ENCODE measurements at places on chromosomes 5 and 9. TPM values are rescaled to one million over a fixed set of nuclear protein-coding genes. Genes with fewer than 3 reads are reported as not detected.

DNA sequence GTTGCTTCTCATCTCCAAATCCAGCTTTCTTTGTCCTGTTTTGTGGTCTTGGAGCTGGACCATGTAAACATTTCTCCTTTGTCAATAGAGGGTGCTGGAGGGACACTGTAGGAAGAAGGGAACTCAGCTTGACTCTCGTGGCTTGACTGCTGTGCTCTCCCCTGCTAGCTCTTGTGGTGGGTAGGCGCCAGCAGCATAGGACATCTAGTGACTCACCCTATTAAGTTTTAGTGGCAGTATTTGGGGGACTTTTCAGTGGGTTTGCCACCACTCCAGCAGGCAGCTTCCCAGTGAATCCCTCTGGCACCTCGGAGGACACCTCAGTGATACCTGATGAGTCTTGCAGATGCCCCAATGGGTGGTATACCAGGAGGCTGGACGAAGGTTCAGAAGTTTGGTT, 97.8 kb downstream of the TSSK1B start:
- no peak overlapping the region for H3K4me3 ChIP-seq
- DNase-seq: peak; percentile 78
- peaks cover 8% of the 10 kb centered on the region for H3K4me1 ChIP-seq
- H3K27ac ChIP-seq: no peak overlapping the region

The LSM11 gene
- polyA plus RNA-seq: 2.5 TPM

- no peak overlapping the region for H3K27ac ChIP-seq
- no peaks in the 10 kb centered on the region for H3K4me1 ChIP-seq
- DNase-seq: no peak
- no peaks in the 10 kb centered on the region for H3K27me3 ChIP-seq
- peaks cover 2% of the 10 kb centered on the region for H3K36me3 ChIP-seq
These were observed 14.4 kb upstream of the PAIP1 start for GRCh38 chr5:43571237-43571636.

GRCh38 chr9:112793213-112793810, 42.8 kb downstream of the SNX30 start:
- H3K4me1 ChIP-seq: no peaks in the 10 kb centered on the region
- no peak overlapping the region for H3K27ac ChIP-seq
- H3K4me3 ChIP-seq: no peak overlapping the region

DNA sequence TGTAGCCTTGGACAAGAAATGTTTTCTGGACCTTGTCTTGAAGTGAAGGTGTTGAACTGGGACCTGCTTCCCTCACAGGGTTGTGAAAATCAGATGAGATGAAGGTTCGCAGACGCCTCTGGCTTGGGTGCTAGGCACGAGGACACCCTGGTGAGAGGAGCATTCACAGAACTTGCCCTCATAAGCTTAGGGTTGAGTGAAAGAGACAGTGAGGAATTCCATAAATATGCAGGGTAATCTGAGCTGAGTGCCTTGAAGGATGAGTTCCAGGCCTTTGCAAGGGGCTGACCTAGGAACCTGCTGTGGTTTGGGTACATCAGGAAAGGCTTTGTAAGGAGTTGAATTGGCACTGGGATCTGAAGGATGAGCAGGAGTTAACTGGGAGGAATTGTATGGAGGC, 75.7 kb upstream of the SAP30L start:
- no peak overlapping the region for H3K27ac ChIP-seq
- DNase-seq: no peak
- H3K4me1 ChIP-seq: peaks cover 50% of the 10 kb centered on the region

DNA sequence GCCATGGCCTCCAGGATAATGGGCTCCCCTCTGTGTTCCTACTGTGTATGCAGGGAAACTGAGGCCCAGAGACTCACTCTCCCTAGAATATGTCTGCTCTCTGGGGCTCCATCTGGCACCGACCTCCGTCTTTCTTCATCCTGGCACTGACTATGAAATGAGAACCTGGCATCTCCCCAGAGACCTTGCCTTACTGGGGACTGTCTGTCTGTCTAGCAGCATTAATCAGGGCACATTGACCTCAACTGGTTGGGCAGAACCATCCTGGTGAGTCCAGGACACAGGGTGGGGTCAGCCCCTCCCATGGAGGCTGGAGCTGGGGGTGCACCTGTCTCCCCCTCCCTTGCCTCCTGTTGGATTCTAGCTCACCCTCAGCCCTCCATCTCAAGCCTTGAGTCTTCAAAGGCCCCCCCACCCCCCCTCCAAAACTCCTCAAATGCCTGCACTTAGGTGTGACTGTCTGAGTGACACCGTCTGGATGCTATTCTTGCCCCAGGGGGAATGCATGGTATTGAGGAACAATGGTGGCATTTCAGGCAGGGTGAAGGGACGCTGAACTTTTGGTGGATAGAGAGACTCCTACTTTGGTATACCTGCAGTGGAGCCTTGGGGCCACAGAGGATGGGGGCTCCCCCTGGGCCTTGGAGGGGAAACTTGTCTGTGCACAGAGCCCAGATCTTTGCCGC, 12.8 kb upstream of the PITX1 start:
- no peaks in the 10 kb centered on the region for H3K36me3 ChIP-seq
- no peak overlapping the region for H3K4me3 ChIP-seq
- H3K27me3 ChIP-seq: peaks cover 85% of the 10 kb centered on the region
- DNase-seq: no peak
- no peak overlapping the region for H3K27ac ChIP-seq

DNA sequence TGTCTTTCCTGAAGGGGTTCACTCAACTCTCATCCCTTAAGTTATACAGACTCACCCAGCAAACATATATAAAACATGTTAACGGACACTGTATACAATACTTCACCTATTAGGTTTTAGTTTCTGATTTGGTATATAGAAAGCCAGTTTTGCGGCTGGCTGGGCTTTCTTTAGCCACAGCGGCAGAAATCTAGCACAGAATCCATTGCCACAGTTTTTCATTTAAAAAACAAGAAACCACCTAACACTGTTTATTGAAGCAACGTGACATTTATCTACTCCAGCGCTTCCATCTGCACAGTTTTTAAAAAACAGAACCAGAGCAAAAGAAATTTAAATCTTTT, 67.3 kb downstream of the SNX30 start:
- no peaks in the 10 kb centered on the region for H3K4me1 ChIP-seq
- H3K27ac ChIP-seq: no peak overlapping the region
- H3K36me3 ChIP-seq: no peaks in the 10 kb centered on the region
- no peaks in the 10 kb centered on the region for H3K27me3 ChIP-seq
- DNase-seq: no peak
- H3K4me3 ChIP-seq: no peak overlapping the region

- peak; percentile 53 for DNase-seq
- no peaks in the 10 kb centered on the region for H3K27me3 ChIP-seq
- H3K27ac ChIP-seq: peak overlapping the region; percentile 94
- peak overlapping the region; percentile 87 for H3K4me3 ChIP-seq
- peaks cover 54% of the 10 kb centered on the region for H3K4me1 ChIP-seq
These were observed 190.7 kb downstream of the CD180 start for GRCh38 chr5:67005737-67006499.

- no peaks in the 10 kb centered on the region for H3K4me1 ChIP-seq
- H3K4me3 ChIP-seq: no peak overlapping the region
- DNase-seq: no peak
- no peaks in the 10 kb centered on the region for H3K36me3 ChIP-seq
These were observed 96.4 kb upstream of the TAF11L2 start for GRCh38 chr5:17401470-17402288.

The ZFAND5 gene
- 57.8 TPM for polyA plus RNA-seq

- H3K4me1 ChIP-seq: peaks cover 20% of the 10 kb centered on the region
- peak; percentile 65 for DNase-seq
- no peak overlapping the region for H3K4me3 ChIP-seq
- H3K36me3 ChIP-seq: no peaks in the 10 kb centered on the region
These were observed 31.6 kb downstream of the ADAM19 start for GRCh38 chr5:157543825-157544622.

GRCh38 chr5:137344723-137345322, 154.3 kb downstream of the SPOCK1 start:
- H3K4me3 ChIP-seq: no peak overlapping the region
- peak overlapping the region; percentile 7 for H3K27ac ChIP-seq
- DNase-seq: peak; percentile 76
- H3K4me1 ChIP-seq: peaks cover 55% of the 10 kb centered on the region
- no peaks in the 10 kb centered on the region for H3K36me3 ChIP-seq

The ROPN1L gene
- 0.13 TPM for polyA plus RNA-seq

The OBP2B gene
- polyA plus RNA-seq: not detected

DNA sequence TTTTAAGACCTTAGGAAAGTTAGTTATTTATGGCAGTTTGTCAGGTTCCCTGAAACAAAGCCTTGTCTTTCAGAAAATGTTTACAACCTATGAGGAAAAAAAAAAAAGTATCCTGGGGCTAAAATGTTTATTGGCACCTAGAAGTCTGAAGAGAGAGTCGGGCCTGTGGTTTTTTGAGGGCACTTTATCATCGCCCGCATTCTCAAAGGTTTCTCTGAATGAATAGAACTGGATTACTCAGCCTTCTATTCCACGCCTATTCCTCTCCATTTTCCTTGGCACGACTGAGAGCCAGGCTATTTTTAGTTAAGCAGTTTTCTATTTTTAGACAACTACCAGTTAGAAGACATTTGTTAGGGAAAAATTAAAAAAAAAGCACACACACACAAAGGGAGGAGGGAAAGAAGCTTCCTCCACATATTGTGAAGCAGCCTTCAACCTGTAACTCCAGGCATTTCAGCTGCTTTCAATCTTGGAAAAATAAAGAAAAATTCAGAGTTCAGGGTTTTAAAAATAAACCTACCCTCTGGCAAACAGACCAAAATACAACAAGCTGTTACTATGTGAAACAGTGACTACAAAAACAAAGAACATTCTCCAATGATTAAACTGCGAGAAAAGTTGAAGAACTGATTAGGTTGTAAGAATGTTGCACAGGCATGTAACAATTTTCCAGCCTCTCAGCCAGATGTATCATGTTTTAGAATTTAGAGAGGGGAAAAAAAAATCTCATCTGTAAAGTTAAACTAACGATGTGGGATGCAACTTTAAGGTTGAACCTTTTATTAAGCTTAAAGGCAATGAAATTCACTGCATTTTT, 97.0 kb downstream of the MEF2C start:
- no peaks in the 10 kb centered on the region for H3K36me3 ChIP-seq
- H3K27ac ChIP-seq: peak overlapping the region; percentile 97
- peaks cover 33% of the 10 kb centered on the region for H3K4me1 ChIP-seq

- no peak overlapping the region for H3K4me3 ChIP-seq
- no peak for DNase-seq
- no peaks in the 10 kb centered on the region for H3K4me1 ChIP-seq
- peaks cover 4% of the 10 kb centered on the region for H3K27me3 ChIP-seq
- no peaks in the 10 kb centered on the region for H3K36me3 ChIP-seq
- H3K27ac ChIP-seq: no peak overlapping the region
These were observed 7.1 kb upstream of the PCA3 start for GRCh38 chr9:76756941-76757673.

The IRX4 gene
- polyA plus RNA-seq: not detected

DNA sequence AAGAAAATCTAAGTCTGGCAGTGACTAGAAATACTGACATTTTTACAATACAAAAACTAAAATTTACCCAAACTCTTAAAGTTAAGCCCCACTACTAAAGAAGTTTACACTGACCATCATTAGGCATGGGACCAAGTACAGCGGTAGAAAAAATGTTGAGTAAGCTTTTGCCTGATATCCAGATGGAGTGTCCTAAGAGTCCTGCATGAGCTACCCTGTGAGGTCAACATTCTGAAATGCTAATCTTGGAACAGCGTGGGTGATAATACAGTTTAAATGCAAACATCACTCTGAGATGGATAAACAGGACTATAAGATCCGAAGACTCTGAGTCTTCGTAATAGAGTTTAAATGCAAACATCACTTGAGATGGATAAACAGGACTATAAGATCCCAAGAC, 189.7 kb downstream of the DCP2 start:
- H3K4me1 ChIP-seq: peaks cover 32% of the 10 kb centered on the region
- H3K4me3 ChIP-seq: no peak overlapping the region
- DNase-seq: no peak
- H3K27ac ChIP-seq: no peak overlapping the region

- H3K27me3 ChIP-seq: peaks cover 34% of the 10 kb centered on the region
- H3K27ac ChIP-seq: no peak overlapping the region
- no peak overlapping the region for H3K4me3 ChIP-seq
- no peaks in the 10 kb centered on the region for H3K36me3 ChIP-seq
- no peaks in the 10 kb centered on the region for H3K4me1 ChIP-seq
- no peak for DNase-seq
These were observed 2.0 kb upstream of the ASTN2 start for GRCh38 chr9:117416856-117417255.

DNA sequence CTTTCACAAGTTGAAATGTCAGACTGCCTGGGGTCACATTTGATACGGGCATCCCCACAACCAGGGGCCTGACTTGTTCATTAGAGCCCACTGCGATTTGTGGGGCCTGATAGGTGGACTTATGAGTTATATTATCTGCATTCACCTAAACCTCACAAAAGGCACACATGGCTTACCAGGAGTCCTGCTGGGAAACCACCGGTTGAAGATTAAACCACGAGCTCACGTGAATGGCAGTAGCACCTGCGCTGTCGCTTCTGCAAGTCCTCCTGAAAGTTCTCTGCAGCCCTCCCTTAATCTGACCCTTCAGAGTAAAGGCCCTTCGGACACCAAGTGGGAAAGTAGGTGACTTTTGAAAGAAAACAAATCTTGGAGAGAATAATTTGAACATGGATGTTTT, 68.9 kb downstream of the PPIC start:
- no peak for DNase-seq
- no peak overlapping the region for H3K27ac ChIP-seq
- H3K27me3 ChIP-seq: no peaks in the 10 kb centered on the region
- no peaks in the 10 kb centered on the region for H3K4me1 ChIP-seq

DNA sequence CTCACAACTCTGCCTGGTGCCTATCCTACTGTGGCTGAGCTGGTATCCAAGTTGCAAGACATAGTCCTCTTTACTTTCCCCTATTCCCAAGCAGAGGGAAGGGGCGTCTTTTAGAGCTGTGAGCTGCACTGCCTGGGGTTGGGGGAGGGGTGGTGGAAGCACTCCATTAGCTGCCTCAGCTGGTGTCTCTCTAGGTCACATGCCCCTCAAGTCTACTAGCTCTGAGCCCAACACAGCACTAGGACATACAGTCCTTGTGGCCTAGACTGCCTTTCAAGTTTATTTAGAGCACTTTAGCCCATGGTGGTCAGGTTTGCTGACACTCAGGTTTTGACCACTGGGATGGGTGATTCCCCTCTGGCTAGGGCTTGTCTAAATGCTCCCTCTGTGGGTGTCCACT, 54.7 kb downstream of the SREK1 start:
- H3K27me3 ChIP-seq: no peaks in the 10 kb centered on the region
- no peaks in the 10 kb centered on the region for H3K4me1 ChIP-seq
- H3K27ac ChIP-seq: no peak overlapping the region
- no peak overlapping the region for H3K4me3 ChIP-seq

- DNase-seq: no peak
- H3K36me3 ChIP-seq: no peaks in the 10 kb centered on the region
- H3K4me3 ChIP-seq: no peak overlapping the region
- no peaks in the 10 kb centered on the region for H3K27me3 ChIP-seq
- H3K4me1 ChIP-seq: no peaks in the 10 kb centered on the region
These were observed 246.9 kb upstream of the GAS1 start for GRCh38 chr9:87193925-87194868.

GRCh38 chr9:70452365-70452764, 37.9 kb upstream of the KLF9 start:
- H3K27me3 ChIP-seq: no peaks in the 10 kb centered on the region
- DNase-seq: no peak
- H3K27ac ChIP-seq: no peak overlapping the region
- H3K4me1 ChIP-seq: no peaks in the 10 kb centered on the region

- no peaks in the 10 kb centered on the region for H3K36me3 ChIP-seq
- H3K27ac ChIP-seq: no peak overlapping the region
- no peak for DNase-seq
- H3K27me3 ChIP-seq: no peaks in the 10 kb centered on the region
- no peaks in the 10 kb centered on the region for H3K4me1 ChIP-seq
- no peak overlapping the region for H3K4me3 ChIP-seq
These were observed 215.0 kb downstream of the CNTLN start for GRCh38 chr9:17349831-17350230.

All from endothelial cell of umbilical vein (primary cell).